ENCODE measurements at places on chromosomes 13 and 19.
A peak's percentile ranks its signal among the peaks of the same experiment; 100 is the strongest.

GRCh38 chr13:107450931-107451330, 764.4 kb downstream of the LIG4 start:
- DNase-seq = peak; percentile 96

- no peak for DNase-seq
Measured at GRCh38 chr19:56862741-56863140, 22.2 kb upstream of the PEG3 start.

GRCh38 chr13:74329962-74330361, 195.8 kb upstream of the KLF12 start:
- DNase-seq = peak; percentile 11

DNA sequence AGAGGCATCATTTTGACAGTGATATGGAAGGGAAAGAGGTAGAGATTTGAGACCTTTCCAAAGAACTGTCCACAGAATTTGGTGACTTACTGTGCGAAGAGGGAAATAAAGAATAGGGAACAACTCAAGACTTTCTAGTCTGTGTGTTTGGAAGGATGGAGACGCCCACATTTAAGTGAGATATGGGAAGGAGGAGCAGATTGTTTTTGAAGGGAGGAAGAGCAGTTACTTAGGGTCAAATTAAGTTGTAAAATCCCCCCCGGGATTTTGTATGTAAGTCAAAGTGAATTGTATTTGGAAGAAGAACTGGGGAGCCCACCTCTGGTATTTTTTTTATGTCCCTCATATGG, 1.2 kb downstream of the USPL1 start:
- DNase-seq = no peak

DNA sequence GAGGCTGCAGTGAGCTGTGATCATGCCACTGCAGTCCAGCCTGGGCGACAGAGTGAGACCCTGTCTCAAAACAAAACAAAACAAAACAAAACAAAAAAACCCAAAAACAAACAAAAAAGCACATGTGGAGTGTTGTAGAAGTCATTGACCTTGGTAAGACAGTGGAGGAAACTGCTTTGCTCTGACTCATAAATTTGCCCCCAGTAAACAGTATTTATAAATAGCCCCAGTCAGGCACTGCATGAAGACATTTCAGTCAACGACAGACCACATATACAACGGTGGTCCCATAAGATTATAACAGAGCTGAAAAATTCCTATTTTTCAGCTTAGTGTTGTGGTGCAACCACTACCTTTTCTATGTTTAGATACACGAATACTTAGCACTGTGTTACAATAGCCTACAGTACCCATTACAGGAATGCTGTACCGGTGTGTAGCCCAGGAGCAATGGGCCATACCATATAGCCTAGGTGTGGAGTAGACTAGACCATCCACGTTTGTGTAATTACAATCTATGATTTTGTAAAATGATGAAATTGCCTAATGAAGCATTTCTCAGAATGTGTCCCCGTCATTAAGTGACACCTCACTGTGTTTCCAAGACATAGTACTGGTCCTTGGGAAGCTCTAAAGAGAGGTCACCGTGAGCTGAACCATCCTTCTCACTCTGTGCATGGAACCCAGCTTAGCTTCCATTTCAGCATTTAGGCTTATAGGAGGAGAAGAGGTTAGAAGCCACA, 1.1 kb downstream of the ARL11 start:
- no peak for DNase-seq

GRCh38 chr13:21164631-21165030, 11.7 kb downstream of the SKA3 start:
- DNase-seq = no peak

All from Daoy (cell line).